ACHN (cell line): ENCODE measurements at places on chromosomes 5 and 9.
A peak's percentile ranks its signal among the peaks of the same experiment; 100 is the strongest.

DNA sequence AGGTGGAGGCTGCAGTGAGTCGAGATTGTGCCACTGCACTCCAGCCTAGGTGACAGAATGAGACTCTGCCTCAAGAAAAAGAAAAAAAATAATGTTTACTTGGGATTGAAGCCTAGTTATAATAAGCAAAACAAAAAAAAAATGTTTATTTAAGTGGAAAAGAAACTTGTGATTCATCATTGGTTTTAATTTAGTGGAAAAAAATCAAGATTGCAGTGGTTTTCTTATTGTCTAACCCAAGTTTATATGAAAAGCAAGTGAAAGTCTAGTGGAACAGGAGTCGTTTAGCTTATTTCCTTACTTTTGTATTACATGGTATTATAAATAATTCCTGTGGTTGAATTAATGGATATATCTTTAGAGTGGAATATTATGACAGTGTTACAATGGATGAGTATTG, 8.4 kb downstream of the CNOT8 start:
- no peak for DNase-seq

GRCh38 chr9:36276781-36277181, 18.5 kb upstream of the GNE start:
- DNase-seq, result peak; percentile 82

DNA sequence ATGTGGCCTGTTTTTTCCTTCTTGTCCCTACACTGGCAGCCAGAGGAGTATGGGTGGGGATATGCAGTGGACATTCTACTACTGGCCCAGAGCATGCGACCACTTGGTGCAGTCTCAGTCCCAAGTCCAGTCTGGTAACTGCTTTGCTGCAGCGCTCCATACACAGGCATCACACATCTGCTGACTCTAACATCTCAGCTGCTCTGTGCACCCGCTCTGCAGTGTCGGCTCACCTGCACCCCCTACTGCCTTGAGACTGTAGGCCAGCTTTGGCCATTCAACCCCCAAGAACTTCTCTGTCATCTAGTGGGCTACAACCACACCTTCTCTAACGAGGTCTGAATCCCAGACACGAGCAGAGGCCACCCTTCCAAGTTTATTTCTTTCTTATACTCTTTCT, 46.4 kb upstream of the SLCO6A1 start:
- peak; percentile 16 for DNase-seq

DNA sequence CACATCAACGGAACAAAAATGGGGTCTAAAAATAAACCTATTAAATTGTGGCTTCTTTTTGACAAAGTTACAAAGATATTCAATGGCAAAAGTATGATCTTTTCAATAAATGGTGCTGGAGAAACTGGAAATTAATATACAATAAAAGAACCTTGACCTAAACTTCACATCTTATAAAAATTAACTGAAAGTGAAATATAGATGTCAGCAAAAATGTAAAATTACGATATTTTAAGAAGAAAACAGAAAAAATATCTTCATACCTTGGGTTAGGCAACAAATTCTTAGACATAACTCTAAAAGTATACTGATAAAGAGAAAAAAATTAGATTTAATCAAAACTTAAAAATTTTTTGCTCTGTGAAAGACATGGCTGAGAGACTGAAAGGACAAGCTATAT, 1909.5 kb upstream of the CDH9 start:
- DNase-seq, result no peak
